ENCODE measurements at places on chromosomes 5 and 9. TPM values are rescaled to one million over a fixed set of nuclear protein-coding genes. Genes with fewer than 3 reads are reported as not detected.

GRCh38 chr5:75856056-75856455 lies 138.8 kb upstream of the POC5 start:
- H3K4me3 ChIP-seq, result no peak overlapping the region
- no peaks in the 10 kb centered on the region for H3K4me1 ChIP-seq
- no peaks in the 10 kb centered on the region for H3K27me3 ChIP-seq
- no peaks in the 10 kb centered on the region for H3K36me3 ChIP-seq
- no peak for DNase-seq

- H3K4me1 ChIP-seq, result no peaks in the 10 kb centered on the region
- H3K27me3 ChIP-seq, result no peaks in the 10 kb centered on the region
- H3K27ac ChIP-seq, result no peak overlapping the region
- H3K4me3 ChIP-seq, result no peak overlapping the region
These were observed 64.2 kb upstream of the CDKN2B start for GRCh38 chr9:22073349-22073748.

DNA sequence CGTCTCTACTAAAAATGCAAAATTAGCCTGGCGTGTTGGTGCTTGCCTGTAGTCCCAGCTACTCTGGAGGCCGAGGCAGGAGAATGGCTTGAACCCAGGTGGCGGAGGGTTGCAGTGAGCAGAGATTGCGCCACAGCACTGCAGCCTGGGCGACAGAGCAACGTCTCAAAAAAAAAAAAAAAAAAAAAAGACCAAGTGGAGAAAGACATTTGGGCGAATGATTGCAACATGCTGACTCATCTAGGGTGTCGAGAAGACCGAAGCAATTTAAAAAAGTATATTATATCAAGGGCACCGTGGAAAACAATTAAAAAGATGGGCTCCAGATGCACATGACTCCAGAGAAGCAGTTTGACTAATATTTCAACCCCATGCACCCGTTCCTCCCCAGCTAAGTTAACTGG lies 9.2 kb downstream of the KLF4 start:
- H3K27ac ChIP-seq, result no peak overlapping the region
- peak; percentile 58 for DNase-seq
- no peak overlapping the region for H3K4me3 ChIP-seq

GRCh38 chr5:178381921-178382695 lies 149.5 kb upstream of the PHYKPL start:
- H3K27me3 ChIP-seq, result no peaks in the 10 kb centered on the region
- no peaks in the 10 kb centered on the region for H3K36me3 ChIP-seq
- no peak for DNase-seq

The GABRA1 gene
- 0.41 TPM for total RNA-seq

DNA sequence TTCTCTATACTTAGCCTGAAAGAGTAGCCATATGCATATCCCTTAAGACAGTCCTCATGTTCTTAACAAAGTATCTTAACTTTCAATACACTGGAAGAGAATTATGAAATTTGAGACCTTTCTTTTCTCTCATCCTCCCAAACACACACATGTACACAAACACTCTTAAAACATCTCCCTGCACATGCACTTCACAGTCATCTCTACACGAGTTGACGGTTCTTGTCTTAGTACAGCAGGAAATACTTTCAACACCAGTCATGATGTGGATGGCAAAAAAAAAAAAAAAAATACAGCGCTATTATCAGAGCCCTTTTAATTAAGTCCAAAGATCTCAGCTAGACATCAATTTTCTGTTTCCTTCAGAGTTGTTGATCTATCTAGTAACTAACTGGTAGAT lies 43.6 kb upstream of the PCSK1 start:
- no peaks in the 10 kb centered on the region for H3K36me3 ChIP-seq
- no peaks in the 10 kb centered on the region for H3K27me3 ChIP-seq
- no peaks in the 10 kb centered on the region for H3K4me1 ChIP-seq

DNA sequence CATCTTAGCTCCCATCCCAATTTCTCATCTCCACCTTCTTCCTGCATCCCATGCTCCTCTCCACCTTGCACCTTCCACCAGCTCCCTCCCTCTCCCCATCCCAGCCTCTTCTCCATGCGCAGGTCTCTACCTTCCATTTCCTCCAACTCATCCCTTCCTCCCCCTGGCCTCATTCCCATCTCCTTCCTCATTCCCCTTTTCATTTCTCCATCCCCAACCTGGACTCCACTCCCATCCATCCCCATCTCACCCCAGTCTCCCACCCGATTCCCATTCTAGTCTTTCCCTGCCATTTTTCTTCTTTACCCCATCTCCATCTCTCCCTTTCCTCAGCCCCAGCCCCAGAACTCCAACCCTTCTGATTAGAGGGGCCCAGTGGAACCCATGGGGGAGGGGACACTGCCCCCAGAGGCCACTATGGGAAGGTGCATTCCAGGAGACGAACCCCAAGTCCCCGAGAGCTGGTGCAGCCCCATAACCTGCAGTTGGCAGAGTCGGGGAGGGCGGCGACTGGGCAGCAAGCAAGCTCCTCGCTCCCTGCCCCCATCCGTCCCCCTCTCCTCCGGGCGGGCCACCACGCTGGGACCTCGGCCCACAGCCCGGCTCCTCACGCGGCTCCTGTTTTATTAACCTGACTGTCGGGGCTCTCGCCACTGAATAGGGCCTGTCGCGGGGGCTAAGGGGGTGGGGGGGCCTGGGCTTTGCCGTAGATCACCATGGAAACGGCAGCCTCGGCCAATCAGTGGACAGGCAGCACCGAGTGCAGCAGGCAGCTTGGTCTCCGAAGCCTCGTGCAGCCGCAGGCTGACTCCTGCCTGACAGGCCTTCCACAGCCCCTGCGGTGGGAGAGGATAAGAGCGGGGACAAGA lies 66.7 kb downstream of the PCDH1 start:
- DNase-seq, result no peak
- no peaks in the 10 kb centered on the region for H3K4me1 ChIP-seq
- H3K27ac ChIP-seq, result no peak overlapping the region
- H3K36me3 ChIP-seq, result no peaks in the 10 kb centered on the region

DNA sequence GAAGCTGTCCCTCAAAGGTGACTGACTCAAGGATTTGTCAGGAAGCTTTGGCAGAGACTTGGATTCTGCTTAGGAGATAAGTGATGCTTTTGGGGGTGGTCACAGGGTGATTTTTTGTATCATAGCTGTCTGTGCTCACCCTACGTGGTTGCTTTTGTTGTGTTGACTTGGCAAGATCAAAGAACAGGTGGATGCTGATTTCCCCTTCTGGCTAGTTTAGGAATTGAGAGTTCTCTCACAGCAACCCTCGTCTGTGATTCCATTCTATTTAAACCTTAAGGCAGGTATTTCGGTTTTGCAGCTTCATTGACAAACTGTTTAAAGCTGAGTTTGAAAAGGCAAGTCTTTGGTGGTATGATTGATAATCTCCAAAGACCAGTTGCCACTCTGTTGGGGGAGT lies 27.2 kb downstream of the ARHGAP26 start:
- H3K4me3 ChIP-seq, result no peak overlapping the region
- no peak overlapping the region for H3K27ac ChIP-seq
- no peaks in the 10 kb centered on the region for H3K36me3 ChIP-seq
- no peaks in the 10 kb centered on the region for H3K4me1 ChIP-seq
- no peak for DNase-seq

The AGXT2 gene
- not detected for total RNA-seq

- no peak overlapping the region for H3K4me3 ChIP-seq
- H3K27ac ChIP-seq, result no peak overlapping the region
- no peaks in the 10 kb centered on the region for H3K36me3 ChIP-seq
- no peaks in the 10 kb centered on the region for H3K4me1 ChIP-seq
- DNase-seq, result no peak
- H3K27me3 ChIP-seq, result no peaks in the 10 kb centered on the region
These were observed 226.8 kb downstream of the CETN3 start for GRCh38 chr5:90182726-90183125.

- no peaks in the 10 kb centered on the region for H3K4me1 ChIP-seq
- H3K27me3 ChIP-seq, result no peaks in the 10 kb centered on the region
- H3K36me3 ChIP-seq, result no peaks in the 10 kb centered on the region
- H3K27ac ChIP-seq, result no peak overlapping the region
These were observed 810.4 kb upstream of the GRAMD2B start for GRCh38 chr5:125612776-125613175.

The CEP72 gene
- 7.5 TPM for total RNA-seq

GRCh38 chr5:129199308-129199707 lies 104.8 kb downstream of the ISOC1 start:
- H3K4me1 ChIP-seq, result no peaks in the 10 kb centered on the region
- no peaks in the 10 kb centered on the region for H3K36me3 ChIP-seq
- no peaks in the 10 kb centered on the region for H3K27me3 ChIP-seq
- DNase-seq, result no peak
- H3K4me3 ChIP-seq, result no peak overlapping the region
- H3K27ac ChIP-seq, result no peak overlapping the region
